Endothelial cell (in vitro differentiated cells): ENCODE measurements at places on chromosomes 11 and 22.
A peak's percentile ranks its signal among the peaks of the same experiment; 100 is the strongest.

- no peak overlapping the region for H3K4me3 ChIP-seq
- H3K4me1 ChIP-seq, result peaks cover 2% of the 10 kb centered on the region
- H3K27ac ChIP-seq, result no peak overlapping the region
- no peaks in the 10 kb centered on the region for H3K36me3 ChIP-seq
- DNase-seq, result no peak
- H3K27me3 ChIP-seq, result no peaks in the 10 kb centered on the region
These were observed 101.3 kb upstream of the DBX1 start for GRCh38 chr11:20261526-20261925.

- no peak overlapping the region for H3K27ac ChIP-seq
- peaks cover 3% of the 10 kb centered on the region for H3K36me3 ChIP-seq
- peaks cover 2% of the 10 kb centered on the region for H3K27me3 ChIP-seq
- no peak for DNase-seq
- H3K4me1 ChIP-seq, result peaks cover 7% of the 10 kb centered on the region
- H3K4me3 ChIP-seq, result no peak overlapping the region
These were observed 159.9 kb downstream of the CCDC34 start for GRCh38 chr11:27203077-27203647.

- H3K4me3 ChIP-seq, result no peak overlapping the region
- H3K4me1 ChIP-seq, result peaks cover 23% of the 10 kb centered on the region
- H3K36me3 ChIP-seq, result no peaks in the 10 kb centered on the region
- DNase-seq, result no peak
- no peak overlapping the region for H3K27ac ChIP-seq
- peaks cover 2% of the 10 kb centered on the region for H3K27me3 ChIP-seq
These were observed 388.7 kb downstream of the MIAT start for GRCh38 chr22:27046086-27046485.

DNA sequence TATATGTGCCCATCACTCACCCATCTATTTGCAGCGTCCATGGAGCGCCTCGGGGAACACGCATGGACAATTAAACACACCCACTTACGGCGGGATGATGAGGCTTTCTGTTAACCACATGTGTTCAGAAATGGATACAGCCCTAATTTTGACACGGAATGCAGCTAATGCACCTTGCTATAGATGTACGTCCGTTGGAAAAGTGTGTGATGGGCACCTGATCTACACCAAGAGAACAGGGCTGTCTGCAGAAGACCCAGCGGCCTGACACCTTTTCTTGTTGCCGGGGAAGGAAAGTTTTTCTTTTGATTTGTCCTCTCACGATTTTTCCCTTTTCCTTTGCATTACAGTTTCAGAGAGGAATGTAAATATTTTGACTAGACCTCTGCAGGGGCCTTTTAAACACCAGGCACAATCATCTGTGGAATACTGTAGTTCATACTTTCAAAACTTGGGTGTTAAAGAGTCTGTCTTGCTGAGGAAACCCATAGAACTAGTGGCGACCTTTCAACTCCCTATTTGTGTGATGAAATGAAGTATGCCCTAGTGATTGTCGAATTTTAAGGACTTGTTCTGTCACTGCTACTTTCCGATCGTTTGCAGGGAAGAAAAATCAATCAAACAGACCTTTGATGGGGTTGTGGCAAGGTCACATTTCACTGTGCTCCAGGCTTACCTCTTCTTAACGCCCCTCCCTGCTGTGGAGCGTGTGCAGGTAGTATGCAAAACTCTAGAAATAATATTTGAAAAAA is 16.5 kb upstream of the PAX6 start:
- H3K4me3 ChIP-seq, result peak overlapping the region; percentile 12
- H3K27me3 ChIP-seq, result peaks cover 26% of the 10 kb centered on the region
- H3K4me1 ChIP-seq, result peaks cover 9% of the 10 kb centered on the region
- H3K27ac ChIP-seq, result no peak overlapping the region

GRCh38 chr22:32389685-32390084 is 22.4 kb downstream of the RTCB start:
- no peak overlapping the region for H3K4me3 ChIP-seq
- H3K36me3 ChIP-seq, result peaks cover 38% of the 10 kb centered on the region
- H3K27me3 ChIP-seq, result peaks cover 5% of the 10 kb centered on the region
- H3K4me1 ChIP-seq, result no peaks in the 10 kb centered on the region
- no peak overlapping the region for H3K27ac ChIP-seq

- H3K4me1 ChIP-seq, result peaks cover 32% of the 10 kb centered on the region
- no peak for DNase-seq
- peaks cover 2% of the 10 kb centered on the region for H3K27me3 ChIP-seq
- peaks cover 11% of the 10 kb centered on the region for H3K36me3 ChIP-seq
- H3K27ac ChIP-seq, result peak overlapping the region; percentile 93
These were observed 29.8 kb upstream of the CRTAM start for GRCh38 chr11:122808478-122808869.

DNA sequence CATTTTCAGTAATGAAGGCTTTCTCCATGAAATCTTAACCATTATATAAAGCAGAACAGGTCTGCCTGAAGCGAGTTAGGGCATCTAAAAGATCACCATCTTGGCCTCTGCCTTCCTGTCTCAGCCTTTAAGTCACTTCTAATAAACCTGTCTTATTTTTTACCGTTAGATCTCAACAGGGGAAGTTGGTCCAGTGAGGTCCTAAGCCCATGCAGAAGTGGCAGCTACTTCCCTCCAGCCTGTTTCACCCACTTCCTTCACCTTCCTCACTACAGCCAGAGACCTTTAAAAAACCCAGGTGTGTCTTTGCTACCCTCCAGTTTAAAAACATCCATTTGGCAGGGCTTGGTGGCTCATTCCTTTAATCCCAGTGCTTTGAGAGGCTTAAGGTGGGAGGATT is 14.1 kb upstream of the LIPT2 start:
- DNase-seq, result no peak
- H3K27ac ChIP-seq, result no peak overlapping the region
- H3K27me3 ChIP-seq, result peaks cover 2% of the 10 kb centered on the region

DNA sequence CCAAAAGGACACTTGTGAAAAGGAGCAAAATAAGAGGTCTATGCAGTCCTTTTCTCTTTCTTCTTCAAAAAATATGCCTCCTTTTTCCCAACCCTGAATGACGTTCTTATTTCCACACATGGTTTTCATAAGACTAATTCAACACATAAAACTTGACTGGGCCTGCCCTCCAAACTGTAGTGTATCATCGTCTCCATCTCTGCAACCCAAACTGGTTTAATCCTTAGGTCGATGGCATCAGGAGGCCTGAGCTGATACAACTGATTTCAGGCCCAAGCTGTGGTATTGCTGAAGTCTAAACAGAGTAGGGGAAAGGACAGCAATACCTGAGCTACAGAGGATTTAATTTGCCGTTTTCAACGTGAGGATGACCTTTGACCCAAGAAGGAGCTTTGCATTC is 130.0 kb upstream of the MTNR1B start:
- H3K4me3 ChIP-seq, result no peak overlapping the region
- no peak for DNase-seq

DNA sequence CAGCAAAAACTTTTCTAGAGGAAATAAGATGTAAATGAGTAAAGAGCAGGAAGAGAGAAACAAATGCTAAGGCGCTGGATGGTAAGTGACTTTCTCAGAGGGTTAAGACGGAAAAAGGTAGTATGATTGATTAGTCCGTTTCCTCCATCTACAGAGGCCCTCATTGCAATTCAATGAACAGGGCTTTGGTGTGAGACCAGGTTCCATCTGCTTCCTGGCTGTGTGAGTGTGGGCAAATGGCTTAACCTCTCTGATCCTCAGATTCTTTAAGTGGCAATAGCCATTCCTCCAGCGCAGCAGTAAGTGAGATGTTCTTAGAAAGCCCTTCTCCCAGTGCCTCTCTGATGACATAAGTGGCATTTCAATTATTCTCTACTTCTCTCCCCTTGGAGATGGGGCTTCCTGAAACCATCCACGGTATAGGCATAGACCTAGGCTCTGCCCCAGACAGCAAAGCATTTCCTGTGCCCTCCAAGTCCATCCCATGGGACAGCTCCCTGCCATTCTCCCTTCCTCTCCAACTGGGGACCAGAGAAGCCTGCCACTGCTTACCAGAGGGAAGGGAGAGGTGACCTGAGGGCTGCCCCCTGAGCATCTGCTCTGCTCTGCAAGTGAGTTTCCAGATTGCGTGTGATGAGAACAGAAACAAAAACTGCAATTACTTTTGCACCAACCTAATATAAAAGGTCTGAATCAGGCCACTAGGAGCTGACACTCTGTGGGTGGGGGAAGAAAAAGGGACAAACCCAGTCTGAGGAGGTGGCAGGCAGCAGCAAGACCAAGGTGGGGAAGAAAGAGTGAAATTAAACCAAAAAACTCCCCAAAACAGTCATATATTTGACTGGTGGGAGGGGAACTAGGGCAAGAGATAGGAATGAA is 12.7 kb upstream of the CD44 start:
- no peak overlapping the region for H3K4me3 ChIP-seq
- no peaks in the 10 kb centered on the region for H3K36me3 ChIP-seq
- no peaks in the 10 kb centered on the region for H3K27me3 ChIP-seq
- H3K27ac ChIP-seq, result peak overlapping the region; percentile 58

DNA sequence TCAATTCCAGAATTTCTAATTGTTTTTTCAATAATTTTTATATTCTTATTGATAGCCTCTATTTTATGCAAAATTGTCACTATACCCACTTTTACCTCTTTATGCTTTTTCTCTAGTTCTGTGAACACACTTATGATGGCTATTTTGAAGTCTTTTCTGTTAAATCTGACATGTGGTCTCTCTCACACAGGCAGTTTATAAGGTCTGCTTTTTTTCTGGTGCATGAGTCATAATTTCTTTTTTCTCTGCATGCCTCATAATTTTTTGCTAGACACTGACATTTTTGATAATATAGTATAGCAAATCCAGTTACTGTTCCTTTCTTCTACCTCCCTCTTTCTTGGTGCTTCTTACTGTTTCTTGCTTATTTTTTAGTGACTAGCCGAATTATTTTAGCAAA is 36.0 kb downstream of the ZBTB44 start:
- H3K4me3 ChIP-seq, result no peak overlapping the region
- DNase-seq, result no peak
- H3K36me3 ChIP-seq, result no peaks in the 10 kb centered on the region
- no peaks in the 10 kb centered on the region for H3K27me3 ChIP-seq
- no peak overlapping the region for H3K27ac ChIP-seq

DNA sequence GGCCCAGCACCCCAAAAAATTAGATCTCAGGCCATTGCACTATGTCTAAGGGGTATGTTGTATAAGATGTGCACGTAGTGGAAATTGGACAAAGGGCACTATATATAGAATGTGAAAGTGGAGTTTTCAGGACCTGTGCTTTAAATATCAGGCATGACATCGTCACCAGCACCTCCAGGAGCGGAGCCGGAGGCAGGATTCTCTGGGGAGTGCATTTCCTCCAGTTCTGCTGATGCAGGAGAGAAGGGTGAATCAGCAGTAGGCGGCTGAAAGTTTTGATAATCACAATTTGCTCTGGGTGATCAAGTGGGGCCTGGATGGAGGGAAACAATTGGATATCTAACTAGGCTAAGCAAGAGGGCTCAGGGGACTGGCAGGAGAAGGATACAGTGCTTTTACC is 69.1 kb upstream of the NTM start:
- H3K36me3 ChIP-seq, result no peaks in the 10 kb centered on the region
- H3K4me1 ChIP-seq, result peaks cover 3% of the 10 kb centered on the region

DNA sequence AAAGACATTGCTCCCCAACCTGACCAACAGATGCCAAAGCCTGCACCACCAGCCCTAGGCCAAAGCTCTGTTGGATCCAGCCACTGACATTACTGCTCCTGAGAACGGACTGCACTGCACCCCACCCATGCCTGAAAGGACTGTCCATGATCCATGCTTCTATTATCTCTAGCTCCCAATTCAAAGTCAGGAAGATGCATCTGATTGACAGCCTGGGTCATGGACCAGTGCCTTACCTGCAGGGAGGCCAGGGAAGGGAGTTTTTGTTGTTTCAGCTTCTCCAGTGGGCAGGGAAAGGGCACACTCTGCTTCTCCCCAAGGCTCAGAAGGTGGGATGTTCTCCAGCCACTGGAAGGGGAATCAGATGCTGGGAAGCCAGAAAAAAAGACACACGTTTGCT is 4.8 kb upstream of the PRDM11 start:
- H3K27ac ChIP-seq, result no peak overlapping the region
- no peak overlapping the region for H3K4me3 ChIP-seq

DNA sequence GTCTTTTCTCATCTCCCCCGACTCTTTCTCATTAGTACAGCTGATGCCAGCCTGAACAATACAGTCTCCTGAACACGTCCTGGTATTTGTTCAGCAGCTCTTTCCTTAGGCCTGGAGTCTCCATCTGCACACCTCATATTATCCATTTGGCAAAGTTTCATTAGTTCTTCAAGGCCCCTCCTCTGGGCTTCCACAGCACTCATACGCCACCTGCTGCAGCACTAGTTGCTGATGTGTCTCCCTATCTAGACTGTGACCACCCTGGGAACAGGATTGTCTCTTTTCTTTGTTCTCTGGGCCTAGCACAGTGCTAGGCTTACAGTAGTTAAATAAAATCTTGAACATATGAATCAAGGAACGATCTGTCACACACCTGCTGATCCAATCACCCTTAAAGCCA is 17.2 kb downstream of the DCHS1 start:
- H3K4me1 ChIP-seq, result peaks cover 7% of the 10 kb centered on the region
- no peaks in the 10 kb centered on the region for H3K27me3 ChIP-seq
- no peak for DNase-seq

DNA sequence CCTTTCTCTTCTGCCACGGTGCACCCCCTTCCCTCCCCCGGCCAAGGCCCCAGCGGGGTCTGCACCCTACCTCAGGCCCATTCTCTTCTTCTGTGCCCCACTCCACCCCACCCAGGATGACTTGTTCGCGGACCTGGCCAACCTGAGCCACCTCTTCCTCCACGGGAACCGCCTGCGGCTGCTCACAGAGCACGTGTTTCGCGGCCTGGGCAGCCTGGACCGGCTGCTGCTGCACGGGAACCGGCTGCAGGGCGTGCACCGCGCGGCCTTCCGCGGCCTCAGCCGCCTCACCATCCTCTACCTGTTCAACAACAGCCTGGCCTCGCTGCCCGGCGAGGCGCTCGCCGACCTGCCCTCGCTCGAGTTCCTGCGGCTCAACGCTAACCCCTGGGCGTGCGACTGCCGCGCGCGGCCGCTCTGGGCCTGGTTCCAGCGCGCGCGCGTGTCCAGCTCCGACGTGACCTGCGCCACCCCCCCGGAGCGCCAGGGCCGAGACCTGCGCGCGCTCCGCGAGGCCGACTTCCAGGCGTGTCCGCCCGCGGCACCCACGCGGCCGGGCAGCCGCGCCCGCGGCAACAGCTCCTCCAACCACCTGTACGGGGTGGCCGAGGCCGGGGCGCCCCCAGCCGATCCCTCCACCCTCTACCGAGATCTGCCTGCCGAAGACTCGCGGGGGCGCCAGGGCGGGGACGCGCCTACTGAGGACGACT is 15.9 kb downstream of the RTN4RL2 start:
- peaks cover 23% of the 10 kb centered on the region for H3K4me1 ChIP-seq
- DNase-seq, result no peak
- H3K27ac ChIP-seq, result no peak overlapping the region
- peak overlapping the region; percentile 71 for H3K4me3 ChIP-seq
- peaks cover 32% of the 10 kb centered on the region for H3K27me3 ChIP-seq

DNA sequence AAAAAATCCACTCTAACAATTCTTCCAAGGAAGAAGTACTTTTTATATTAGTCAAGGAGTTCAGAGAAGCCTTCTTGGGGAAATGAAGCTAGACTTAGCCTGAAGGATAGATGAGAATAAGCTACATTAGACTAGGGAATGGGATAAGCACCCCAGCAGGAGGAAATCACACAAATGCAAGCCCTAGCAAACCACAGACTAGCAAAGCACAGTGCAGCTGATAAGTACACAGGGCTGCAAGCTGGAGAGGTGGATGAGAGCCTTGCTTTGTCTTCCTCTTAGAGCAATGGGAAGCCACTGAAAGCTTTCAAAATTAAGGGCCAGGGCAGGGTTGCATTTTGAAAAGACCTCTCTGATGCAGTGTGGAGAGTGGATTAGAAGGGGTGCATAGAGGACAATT is 946.2 kb downstream of the LRRC4C start:
- no peaks in the 10 kb centered on the region for H3K4me1 ChIP-seq
- no peak overlapping the region for H3K4me3 ChIP-seq
- no peaks in the 10 kb centered on the region for H3K36me3 ChIP-seq
- H3K27ac ChIP-seq, result no peak overlapping the region
- DNase-seq, result no peak
- H3K27me3 ChIP-seq, result no peaks in the 10 kb centered on the region
